ENCODE measurements at places on chromosomes 6 and 20.

GRCh38 chr20:63558804-63559484 is 5.0 kb downstream of the FNDC11 start:
- H3K27me3 ChIP-seq, result no peaks in the 10 kb centered on the region
- H3K4me1 ChIP-seq, result peaks cover 17% of the 10 kb centered on the region
- DNase-seq, result no peak
- no peak overlapping the region for H3K4me3 ChIP-seq
- H3K27ac ChIP-seq, result no peak overlapping the region

DNA sequence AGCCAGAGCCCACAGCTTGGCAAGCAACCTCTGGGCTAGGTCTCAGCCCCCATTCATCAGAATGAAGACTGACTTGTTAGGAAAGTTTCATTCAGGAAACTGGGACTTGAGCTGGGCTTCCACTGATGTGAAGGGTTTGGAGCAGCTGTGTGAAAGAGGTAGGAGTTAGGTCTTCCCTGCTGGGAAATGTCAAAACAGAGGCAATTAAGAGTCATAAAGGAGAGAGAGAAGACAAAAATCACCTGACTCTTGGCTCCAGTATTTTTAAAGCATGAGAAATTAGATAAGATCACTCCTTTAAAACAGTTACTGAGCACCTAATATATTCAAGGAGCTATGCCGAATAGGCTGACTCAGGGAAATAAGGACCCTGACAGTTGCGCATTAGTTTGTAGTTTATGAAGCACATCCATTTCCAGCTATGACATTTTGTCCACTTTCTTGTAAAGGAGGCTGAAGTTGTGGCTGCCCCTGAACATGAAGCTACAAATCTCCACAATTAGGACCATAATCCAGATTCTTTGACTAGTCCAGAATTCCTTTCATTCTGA is 3.9 kb upstream of the TRIM40 start:
- no peak overlapping the region for H3K27ac ChIP-seq
- H3K4me1 ChIP-seq, result peaks cover 15% of the 10 kb centered on the region
- DNase-seq, result no peak
- peaks cover 61% of the 10 kb centered on the region for H3K27me3 ChIP-seq

GRCh38 chr20:38344107-38344701 is 2.1 kb upstream of the LBP start:
- H3K4me1 ChIP-seq, result no peaks in the 10 kb centered on the region
- no peak overlapping the region for H3K27ac ChIP-seq
- H3K27me3 ChIP-seq, result peaks cover 12% of the 10 kb centered on the region

DNA sequence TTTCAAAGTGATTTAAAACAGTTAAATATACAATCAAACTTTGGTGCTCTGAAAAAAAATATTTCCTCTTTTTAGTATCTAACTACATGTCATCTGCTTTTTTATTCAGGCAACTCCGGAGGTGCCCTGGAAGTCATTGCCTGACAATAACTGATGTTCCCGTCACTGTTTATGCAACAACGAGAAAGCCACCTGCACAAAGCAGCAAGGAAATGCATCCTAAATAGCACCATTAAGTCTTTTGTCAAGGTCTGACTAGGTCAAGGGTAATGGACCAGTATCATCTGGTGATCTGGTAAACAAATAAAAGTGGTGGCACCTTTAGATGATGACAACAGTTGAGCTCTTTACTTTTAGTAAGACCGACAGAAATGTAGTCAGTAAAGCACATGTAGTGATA is 13.2 kb downstream of the FAM229B start:
- no peak for DNase-seq
- peaks cover 2% of the 10 kb centered on the region for H3K36me3 ChIP-seq
- H3K27me3 ChIP-seq, result no peaks in the 10 kb centered on the region
- H3K4me3 ChIP-seq, result no peak overlapping the region

- H3K4me3 ChIP-seq, result no peak overlapping the region
- H3K27me3 ChIP-seq, result peaks cover 17% of the 10 kb centered on the region
- no peak for DNase-seq
Observed at GRCh38 chr20:33237989-33238388, 2.2 kb downstream of the BPIFA1 start.

DNA sequence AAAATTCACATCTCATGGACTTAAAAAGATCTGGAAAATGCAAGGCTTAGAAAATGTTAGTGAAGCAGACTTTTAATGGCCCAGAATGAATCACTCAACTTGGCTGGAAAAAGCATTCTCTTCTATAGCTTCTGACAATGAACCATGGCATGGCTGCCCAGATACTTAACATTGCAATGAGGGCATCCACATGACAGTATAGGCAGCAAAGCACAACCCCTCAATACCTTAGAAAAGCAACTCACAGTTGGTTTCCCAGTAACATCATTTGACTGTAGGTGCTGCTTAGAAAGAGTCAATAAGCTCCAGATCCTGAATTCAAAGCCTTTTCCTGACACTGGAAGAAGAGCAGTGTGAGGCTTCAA is 155.8 kb downstream of the EYA4 start:
- no peak overlapping the region for H3K27ac ChIP-seq
- H3K4me1 ChIP-seq, result no peaks in the 10 kb centered on the region
- H3K27me3 ChIP-seq, result peaks cover 3% of the 10 kb centered on the region
- H3K36me3 ChIP-seq, result no peaks in the 10 kb centered on the region
- H3K4me3 ChIP-seq, result no peak overlapping the region

DNA sequence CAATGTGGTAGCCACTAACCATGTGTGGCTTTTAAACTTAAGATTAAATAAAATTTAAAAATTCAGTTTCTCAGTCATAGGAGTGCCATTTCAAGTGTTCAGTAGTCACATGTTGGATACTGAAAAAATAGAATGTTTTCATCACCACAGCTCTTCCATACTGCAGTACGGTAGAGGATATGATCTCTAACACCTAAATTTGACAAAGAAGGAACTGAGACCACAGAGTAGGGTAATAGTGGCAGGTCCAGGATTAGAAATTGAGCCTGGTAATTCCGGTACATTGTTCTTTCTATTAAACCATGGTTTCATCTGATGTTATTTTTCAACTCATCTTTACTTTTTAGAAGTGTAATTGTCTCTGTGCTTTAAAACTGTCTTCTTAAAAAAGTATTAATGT is 104.0 kb downstream of the CD2AP start:
- no peak overlapping the region for H3K4me3 ChIP-seq
- peaks cover 72% of the 10 kb centered on the region for H3K36me3 ChIP-seq
- no peak overlapping the region for H3K27ac ChIP-seq
- no peaks in the 10 kb centered on the region for H3K27me3 ChIP-seq

GRCh38 chr6:150008588-150008987 is 16.7 kb downstream of the RAET1L start:
- H3K4me3 ChIP-seq, result no peak overlapping the region
- no peaks in the 10 kb centered on the region for H3K36me3 ChIP-seq
- peaks cover 32% of the 10 kb centered on the region for H3K27me3 ChIP-seq
- H3K27ac ChIP-seq, result no peak overlapping the region

DNA sequence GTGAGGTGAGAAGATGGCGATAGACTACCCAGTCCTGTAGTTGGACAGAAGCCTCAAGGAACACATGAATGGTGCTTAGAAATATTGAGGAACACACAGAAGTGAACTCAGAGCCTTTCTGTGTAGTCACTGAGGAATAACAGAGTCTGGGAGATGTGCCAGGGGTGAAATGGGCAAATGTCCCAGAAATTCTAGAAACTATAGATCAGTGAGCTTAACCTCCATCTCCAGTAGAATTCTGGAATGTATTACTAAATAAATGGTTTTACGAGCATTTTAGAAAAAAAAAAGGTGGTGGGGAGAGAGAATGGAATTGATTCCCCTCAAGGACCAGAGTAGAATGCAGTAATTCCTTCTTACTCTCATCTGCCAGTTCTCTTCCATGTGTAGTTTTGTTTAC is 380.0 kb downstream of the LMBRD1 start:
- no peaks in the 10 kb centered on the region for H3K4me1 ChIP-seq
- no peak overlapping the region for H3K4me3 ChIP-seq
- no peak for DNase-seq

- H3K4me1 ChIP-seq, result no peaks in the 10 kb centered on the region
- DNase-seq, result no peak
- H3K27ac ChIP-seq, result no peak overlapping the region
- no peaks in the 10 kb centered on the region for H3K27me3 ChIP-seq
- H3K4me3 ChIP-seq, result no peak overlapping the region
Observed at GRCh38 chr6:23424584-23424983, 701.4 kb upstream of the NRSN1 start.

DNA sequence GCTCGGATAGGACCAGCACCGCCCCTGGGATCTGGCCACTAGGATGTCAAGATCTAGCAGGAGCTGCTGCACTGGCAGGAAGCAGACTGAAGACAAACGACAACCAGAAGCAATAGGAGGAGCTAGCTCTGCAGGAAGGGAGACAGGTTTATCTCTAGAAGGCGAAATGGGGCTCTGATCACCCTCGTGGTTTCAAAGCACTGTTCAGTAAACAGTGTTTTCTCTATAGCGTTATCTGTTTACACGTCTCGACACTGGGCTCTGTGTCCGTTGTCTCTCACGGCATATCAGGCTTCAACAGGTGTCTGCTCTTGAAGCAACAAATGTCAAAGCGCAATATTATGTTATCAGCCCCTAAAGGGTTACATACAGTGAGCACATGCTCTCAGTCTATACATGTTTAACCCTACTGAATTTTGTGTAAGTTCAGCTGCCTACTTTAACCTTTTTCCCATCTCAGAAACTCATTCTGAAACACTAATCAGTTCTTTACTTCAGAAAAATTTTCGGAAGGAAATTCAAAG is 23.8 kb downstream of the TMEM14B start:
- peaks cover 53% of the 10 kb centered on the region for H3K36me3 ChIP-seq
- H3K4me3 ChIP-seq, result no peak overlapping the region
- no peak for DNase-seq
- no peaks in the 10 kb centered on the region for H3K27me3 ChIP-seq

DNA sequence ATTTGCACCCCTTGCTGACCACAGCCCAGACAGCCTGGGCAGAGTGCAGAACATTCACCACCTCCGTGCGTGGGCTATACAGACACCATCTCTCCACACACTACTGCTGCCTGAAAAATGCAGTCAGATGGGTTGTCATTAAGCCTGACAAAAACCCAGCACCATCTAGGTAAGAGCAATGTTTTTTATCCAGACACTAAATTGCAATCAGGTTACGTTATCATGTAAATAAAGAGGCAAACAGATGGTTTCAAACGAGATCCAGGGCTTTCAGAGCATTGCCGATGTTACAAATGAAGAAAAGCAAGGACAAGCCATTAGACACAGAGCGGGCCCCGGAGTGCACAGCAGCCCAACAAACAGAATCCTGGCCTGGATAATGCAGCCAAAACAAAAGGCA is 269.6 kb downstream of the PKHD1 start:
- DNase-seq, result no peak
- no peak overlapping the region for H3K27ac ChIP-seq
- no peaks in the 10 kb centered on the region for H3K27me3 ChIP-seq
- no peak overlapping the region for H3K4me3 ChIP-seq

- no peak overlapping the region for H3K27ac ChIP-seq
- H3K4me1 ChIP-seq, result no peaks in the 10 kb centered on the region
- peaks cover 61% of the 10 kb centered on the region for H3K36me3 ChIP-seq
- no peaks in the 10 kb centered on the region for H3K27me3 ChIP-seq
- DNase-seq, result no peak
- no peak overlapping the region for H3K4me3 ChIP-seq
Observed at GRCh38 chr20:63281742-63282665, 9.4 kb downstream of the ARFGAP1 start.

DNA sequence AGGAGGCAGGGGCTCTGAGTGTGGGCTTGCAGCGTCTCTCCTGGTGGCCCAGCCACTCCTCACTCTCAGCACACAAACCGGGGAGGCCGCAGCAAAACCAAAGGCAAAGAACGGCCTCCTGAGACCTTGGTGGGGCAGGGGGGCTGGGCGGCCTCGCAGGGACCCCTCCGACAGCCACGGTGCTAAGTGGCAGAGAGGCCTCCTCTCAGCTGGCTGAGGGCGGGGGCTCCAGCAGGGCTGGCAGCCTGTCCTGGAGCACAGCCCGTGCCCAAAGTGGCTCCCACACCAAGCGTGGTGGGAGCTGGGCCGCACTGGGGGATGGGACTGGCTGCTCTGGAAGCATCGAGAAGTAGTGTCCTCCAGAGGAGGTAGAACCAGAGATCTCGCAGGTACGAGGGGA is 334.4 kb downstream of the QKI start:
- peaks cover 21% of the 10 kb centered on the region for H3K4me1 ChIP-seq
- H3K27me3 ChIP-seq, result peaks cover 22% of the 10 kb centered on the region
- no peak for DNase-seq
- no peak overlapping the region for H3K27ac ChIP-seq

GRCh38 chr20:4809707-4810106 is 88.0 kb downstream of the PRND start:
- H3K4me1 ChIP-seq, result peaks cover 100% of the 10 kb centered on the region
- H3K36me3 ChIP-seq, result peaks cover 70% of the 10 kb centered on the region
- peak overlapping the region; percentile 99 for H3K27ac ChIP-seq
- H3K27me3 ChIP-seq, result no peaks in the 10 kb centered on the region

DNA sequence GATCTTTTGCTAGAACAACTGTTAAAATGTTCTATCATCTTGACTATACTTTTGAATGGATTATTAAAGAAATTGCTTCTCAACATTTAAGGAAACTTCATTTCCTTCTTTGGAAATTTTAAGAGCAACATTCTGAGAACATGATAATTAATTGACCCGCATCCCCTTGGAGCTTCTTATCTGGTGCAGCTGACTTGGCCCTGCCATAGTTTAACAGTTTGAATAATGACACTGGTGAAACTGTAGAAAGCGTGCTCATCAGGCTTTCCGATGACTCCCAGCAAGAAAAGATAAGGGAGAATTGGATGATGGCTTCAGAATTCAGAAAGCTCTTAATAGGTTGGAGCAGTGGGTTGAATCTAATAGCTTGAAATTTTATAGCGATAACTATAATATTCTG is 38.1 kb downstream of the SNX9 start:
- DNase-seq, result no peak
- peaks cover 61% of the 10 kb centered on the region for H3K4me1 ChIP-seq
- no peak overlapping the region for H3K27ac ChIP-seq
- peaks cover 19% of the 10 kb centered on the region for H3K36me3 ChIP-seq
- no peak overlapping the region for H3K4me3 ChIP-seq

GRCh38 chr6:7669742-7670141 is 56.2 kb upstream of the BMP6 start:
- H3K27me3 ChIP-seq, result peaks cover 5% of the 10 kb centered on the region
- no peak overlapping the region for H3K27ac ChIP-seq
- H3K4me3 ChIP-seq, result no peak overlapping the region
- H3K36me3 ChIP-seq, result no peaks in the 10 kb centered on the region
- DNase-seq, result no peak
- no peaks in the 10 kb centered on the region for H3K4me1 ChIP-seq

GRCh38 chr6:145569140-145569539 is 166.2 kb downstream of the EPM2A start:
- no peaks in the 10 kb centered on the region for H3K27me3 ChIP-seq
- H3K27ac ChIP-seq, result no peak overlapping the region
- no peaks in the 10 kb centered on the region for H3K4me1 ChIP-seq
- no peak overlapping the region for H3K4me3 ChIP-seq
- H3K36me3 ChIP-seq, result no peaks in the 10 kb centered on the region
